ENCODE measurements at places on chromosomes 1 and 21.
A peak's percentile ranks its signal among the peaks of the same experiment; 100 is the strongest.

- DNase-seq: peak; percentile 78
These were observed 471.7 kb upstream of the VAMP3 start for GRCh38 chr1:7299329-7299799.

DNA sequence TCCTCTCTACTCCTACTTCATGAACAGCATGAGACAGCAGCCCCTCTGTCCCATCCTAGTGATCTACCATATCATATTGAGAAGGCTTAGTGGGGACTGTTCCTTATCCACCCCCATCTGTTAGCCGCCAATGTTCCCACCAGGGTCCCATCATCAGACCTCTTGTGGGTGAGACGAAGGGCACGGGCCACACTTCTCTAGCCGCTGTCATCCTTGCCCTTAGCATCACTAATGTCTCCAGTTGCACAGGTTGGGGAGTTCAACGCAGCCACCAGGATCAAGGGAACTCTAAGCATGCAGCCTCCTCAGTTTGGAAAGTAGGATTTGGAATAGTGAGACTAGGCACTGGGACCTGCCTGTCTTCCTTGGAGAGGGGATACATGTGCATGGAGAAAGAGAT lies 20.1 kb downstream of the INKA2 start:
- no peak for DNase-seq

DNA sequence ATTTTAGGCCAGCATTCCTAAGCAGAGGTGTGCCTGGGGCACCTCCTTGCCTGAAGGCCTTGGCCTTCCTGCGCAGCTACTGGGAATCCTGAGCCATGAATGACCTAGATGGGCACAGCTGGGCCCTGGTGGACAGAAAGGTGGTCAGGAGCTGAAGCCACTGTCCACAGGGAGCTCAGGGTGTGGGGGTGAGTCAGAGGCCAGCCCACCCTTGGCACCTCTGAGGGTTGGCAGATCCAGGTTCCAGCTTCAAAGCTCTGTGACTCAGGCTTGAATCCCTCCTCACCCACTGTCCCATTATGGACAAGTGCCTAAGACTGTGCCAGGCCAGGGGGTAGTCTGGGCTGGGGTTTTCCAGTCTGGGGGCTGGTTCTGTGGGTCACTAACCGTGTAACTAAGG lies 6.4 kb upstream of the EDN2 start:
- no peak for DNase-seq

- DNase-seq: no peak
These were observed 10.5 kb downstream of the DRAM2 start for GRCh38 chr1:111129376-111129775.

- DNase-seq: no peak
These were observed 24.6 kb upstream of the CDK11A start for GRCh38 chr1:1748686-1749321.

- no peak for DNase-seq
These were observed 37.5 kb downstream of the DPT start for GRCh38 chr1:168691541-168691940.

DNA sequence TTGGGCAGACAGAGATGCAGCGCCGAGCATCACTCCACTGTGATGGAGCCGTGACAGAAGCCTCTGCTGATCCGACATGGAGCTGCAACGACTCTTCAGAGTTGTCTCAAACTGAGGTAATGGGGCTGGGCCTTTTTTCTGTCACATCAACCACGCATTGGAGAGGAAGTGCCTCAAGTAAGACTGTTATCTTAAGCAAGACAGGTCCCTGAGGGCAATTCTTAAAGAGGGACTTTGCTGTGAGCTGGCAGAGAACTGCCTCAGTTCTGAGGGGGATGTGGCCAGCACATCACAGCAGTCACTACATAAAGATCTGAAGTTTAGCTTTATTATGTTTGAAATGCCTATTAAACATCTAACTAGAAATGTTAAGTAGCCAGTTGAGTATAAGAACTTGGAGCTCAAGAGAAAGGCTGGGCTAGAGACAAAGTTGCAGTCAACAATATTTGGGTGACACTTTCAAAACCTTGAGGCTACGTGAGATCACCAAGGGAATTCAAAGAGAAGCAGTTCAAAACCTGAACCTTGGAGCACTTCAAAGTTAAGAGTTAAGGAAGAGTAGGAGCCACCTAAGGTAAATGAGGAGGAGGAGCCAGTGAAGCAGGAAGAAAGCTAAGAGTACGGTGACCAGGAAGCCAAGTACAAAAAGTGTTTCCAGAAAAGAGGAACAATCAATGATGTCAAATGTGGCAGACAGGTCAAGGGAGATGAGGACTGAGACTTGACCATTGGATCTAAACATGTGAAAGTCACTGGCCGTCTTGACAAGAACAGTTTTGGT lies 54.2 kb upstream of the BCL9 start:
- no peak for DNase-seq

DNA sequence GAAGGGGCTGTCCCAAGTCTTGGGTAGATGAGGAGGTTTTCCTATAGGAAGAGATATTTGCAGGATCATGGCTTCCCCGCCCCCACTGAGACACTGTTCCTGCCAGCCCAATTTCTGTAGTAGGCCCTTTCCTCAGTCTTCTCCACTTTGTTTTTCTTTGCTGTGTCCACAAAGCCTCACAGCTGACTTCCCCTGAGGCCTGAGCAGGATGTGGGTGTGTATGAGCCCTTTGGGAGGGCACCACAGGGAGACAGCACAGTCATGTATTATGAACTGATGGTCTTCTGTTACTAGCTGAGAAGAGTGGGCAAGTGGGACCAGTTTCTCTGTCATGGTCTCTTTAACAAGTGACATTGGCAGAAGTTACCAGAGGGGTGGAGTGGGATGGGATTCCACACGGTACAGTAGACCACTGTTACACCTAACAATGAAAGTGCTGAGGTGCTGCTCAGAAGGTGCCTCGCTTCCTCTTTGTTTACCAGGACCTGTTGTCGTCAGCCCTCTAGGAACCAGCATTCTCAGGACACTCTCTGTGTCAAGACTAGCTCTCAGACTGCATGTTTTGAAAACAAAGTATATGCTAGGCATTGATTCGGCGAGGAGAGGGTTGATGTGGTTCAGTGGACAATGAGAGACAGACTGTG lies 253.8 kb upstream of the HOOK1 start:
- DNase-seq: no peak

GRCh38 chr1:27554293-27554692 lies 49.7 kb downstream of the AHDC1 start:
- DNase-seq: no peak

DNA sequence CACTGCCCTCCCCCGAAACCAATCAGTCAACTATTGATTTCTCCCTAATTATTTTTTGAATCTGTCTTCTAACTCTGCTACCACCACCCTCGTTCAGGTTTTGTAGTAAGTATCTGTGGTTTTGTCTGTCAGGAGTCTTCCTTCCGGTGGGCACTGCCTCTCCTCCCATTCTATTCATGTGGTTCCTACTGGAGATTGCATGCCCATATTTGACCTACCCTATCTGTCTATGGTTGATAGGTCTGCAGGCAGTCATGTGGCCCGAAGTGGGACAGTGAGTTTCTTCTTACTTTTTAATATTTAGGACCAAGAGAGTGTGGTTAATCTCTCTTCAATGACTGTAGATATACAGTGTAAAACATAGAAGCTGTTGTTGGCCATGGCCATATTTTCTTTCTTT lies 17.8 kb upstream of the MAST2 start:
- DNase-seq: no peak

DNA sequence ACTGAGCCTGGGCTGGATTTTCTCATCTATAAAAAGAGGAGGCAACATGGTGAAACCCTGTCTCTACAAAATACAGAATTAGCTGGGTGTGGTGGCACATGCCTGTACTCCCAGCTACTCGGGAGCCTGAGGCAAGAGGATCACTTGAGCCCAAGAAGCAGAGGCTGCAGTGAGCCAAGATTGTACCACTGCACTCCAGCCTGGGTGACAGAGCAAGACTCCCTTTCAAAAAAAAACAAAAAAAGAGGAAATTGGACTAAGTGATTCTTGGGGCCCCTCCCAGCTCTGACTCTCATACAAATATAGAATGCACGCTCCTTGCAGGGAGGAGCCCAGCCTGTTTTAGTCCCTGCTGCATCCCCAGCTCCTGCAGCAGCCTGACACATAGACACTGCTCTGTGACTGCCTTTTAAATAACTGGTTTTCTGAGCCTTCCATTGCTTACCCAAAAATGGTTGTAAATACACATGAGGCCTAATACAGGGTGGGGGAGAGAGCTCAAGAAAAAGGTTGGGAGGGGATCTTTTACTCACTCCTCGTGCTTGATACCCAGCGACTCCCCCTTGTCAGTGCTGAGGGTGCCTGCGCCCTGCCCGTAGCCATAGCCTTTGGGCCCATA lies 17.2 kb downstream of the CSRP1 start:
- no peak for DNase-seq

GRCh38 chr1:243892456-243892855 lies 42.4 kb upstream of the AKT3 start:
- DNase-seq: no peak

GRCh38 chr1:93440706-93441105 lies 7.2 kb upstream of the FNBP1L start:
- DNase-seq: no peak

- no peak for DNase-seq
These were observed 60.6 kb downstream of the KCNAB2 start for GRCh38 chr1:6106321-6106731.

DNA sequence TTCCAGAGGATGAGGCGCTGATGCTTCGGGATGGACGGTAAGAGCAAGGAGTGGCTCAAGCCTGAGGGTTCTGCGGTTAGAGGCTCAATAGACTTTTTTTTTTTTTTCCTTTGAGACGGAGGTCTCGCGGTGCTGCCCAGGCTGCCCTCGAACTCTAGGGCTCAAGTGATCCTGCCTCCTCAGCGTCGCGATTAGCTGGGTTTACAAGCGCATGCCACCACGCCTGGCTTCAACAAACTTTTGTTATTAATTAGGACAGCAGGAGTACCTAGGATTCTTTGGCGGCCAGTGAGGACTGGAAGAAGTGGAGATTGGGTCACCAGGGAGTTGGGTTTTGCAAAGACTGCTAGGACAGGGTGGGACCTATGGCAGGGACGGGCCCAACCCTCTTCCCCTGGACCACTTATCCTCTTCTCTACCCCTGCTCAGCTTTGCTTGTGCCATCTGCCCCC lies 587 bp downstream of the SCNM1 start:
- DNase-seq: no peak

- no peak for DNase-seq
These were observed 15.0 kb upstream of the FAM20B start for GRCh38 chr1:179010671-179011070.

GRCh38 chr1:184350573-184350972 lies 36.3 kb upstream of the C1orf21 start:
- no peak for DNase-seq

- no peak for DNase-seq
These were observed 5.4 kb upstream of the PAFAH2 start for GRCh38 chr1:26003262-26003661.

DNA sequence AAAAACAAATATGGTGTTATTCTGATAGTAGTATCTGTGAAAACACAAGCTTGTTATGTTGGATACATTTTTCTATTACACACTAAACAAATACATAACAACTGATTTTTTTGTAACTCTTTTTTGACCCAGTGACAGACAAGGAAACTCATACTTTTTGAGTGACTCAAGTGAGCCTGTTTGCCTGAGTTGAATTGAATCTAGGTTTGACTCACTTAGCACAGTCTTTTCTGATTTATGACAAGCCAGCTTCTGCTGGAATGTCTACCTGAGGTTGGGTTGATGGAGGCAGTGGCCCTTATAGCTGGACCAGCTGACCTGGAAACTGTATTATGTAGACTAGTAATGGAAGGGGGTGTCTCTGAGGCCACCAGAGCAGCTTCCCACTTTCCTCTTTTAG lies 4.2 kb upstream of the CLCA4 start:
- no peak for DNase-seq

DNA sequence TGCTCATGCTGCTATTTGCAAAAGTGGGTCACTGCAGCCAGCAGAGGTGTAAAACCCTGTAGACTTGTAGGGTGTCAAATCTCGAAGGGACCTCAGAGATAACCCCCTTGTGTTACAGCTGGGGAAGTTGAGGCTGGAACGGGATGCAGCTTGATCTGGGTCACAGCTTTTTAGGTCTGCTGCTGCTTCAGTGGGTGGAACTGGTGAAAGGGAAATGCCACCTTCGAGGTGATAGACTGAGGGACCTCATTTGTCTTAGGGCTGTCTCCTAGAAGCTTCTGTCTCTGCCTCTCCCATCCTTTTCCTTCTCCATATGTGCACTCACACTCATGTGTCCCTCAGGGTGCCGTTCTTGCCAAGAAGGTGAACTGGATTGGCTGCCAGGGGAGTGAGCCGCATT lies 35.4 kb downstream of the QSOX1 start:
- DNase-seq: no peak

DNA sequence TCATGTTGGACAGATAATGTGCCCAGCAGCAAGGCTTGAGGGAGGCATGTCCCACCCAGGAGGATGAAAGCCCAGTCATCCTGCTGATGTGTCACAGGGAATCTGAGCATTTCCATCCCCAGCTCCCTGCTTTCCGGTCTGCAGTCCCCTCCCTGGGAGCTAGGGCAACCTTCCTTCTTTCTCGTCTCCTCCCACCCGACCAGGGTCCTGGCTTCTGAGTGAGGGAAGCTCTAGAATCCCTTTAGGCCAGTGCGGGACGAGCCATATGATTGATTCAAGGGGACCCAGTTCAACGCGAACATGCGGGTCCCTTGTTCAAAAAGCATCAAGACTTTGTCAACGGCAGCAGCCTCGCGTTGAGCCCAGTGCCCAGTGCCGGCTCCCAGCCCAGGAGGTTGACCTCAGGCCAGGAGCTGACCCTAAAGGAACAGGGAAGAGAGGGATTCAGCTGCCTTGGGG lies 96.7 kb upstream of the TMPRSS2 start:
- no peak for DNase-seq

DNA sequence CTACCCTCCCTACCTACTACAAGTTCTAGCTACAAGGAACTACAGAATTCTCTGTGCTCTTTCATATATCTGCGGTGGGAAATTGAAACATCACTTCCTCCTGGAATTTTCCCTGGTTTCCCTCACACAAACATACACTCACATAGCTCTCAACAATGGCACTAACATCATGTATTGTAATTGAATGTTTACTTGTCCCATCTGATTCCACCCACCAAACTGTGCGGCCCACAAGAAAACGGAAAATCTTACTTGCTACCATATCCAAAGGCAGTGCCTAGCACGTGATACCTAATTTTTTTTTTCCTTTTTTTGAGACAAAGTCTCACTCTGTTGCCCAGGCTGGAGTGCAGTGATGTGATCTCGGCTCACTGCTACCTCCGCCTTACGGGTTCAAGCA lies 33.9 kb downstream of the NDC1 start:
- no peak for DNase-seq

- no peak for DNase-seq
These were observed 7.1 kb upstream of the NSUN4 start for GRCh38 chr1:46333300-46334029.

Measured in dorsolateral prefrontal cortex (tissue), 122 donors.